ENCODE measurements at places on chromosomes 6 and 20. TPM values are rescaled to one million over a fixed set of nuclear protein-coding genes. Genes with fewer than 3 reads are reported as not detected.
A peak's percentile ranks its signal among the peaks of the same experiment; 100 is the strongest.

RHAG gene
- total RNA-seq, result not detected

TMEM63B gene
- total RNA-seq, result 44.7 TPM

- no peak overlapping the region for H3K27ac ChIP-seq
- no peak overlapping the region for H3K4me3 ChIP-seq
- no peaks in the 10 kb centered on the region for H3K4me1 ChIP-seq
- H3K36me3 ChIP-seq, result peaks cover 23% of the 10 kb centered on the region
- H3K27me3 ChIP-seq, result no peaks in the 10 kb centered on the region
Observed at GRCh38 chr20:3563133-3563532, 92.3 kb downstream of the ATRN start.

FLRT3 gene
- 98.6 TPM for total RNA-seq

DNA sequence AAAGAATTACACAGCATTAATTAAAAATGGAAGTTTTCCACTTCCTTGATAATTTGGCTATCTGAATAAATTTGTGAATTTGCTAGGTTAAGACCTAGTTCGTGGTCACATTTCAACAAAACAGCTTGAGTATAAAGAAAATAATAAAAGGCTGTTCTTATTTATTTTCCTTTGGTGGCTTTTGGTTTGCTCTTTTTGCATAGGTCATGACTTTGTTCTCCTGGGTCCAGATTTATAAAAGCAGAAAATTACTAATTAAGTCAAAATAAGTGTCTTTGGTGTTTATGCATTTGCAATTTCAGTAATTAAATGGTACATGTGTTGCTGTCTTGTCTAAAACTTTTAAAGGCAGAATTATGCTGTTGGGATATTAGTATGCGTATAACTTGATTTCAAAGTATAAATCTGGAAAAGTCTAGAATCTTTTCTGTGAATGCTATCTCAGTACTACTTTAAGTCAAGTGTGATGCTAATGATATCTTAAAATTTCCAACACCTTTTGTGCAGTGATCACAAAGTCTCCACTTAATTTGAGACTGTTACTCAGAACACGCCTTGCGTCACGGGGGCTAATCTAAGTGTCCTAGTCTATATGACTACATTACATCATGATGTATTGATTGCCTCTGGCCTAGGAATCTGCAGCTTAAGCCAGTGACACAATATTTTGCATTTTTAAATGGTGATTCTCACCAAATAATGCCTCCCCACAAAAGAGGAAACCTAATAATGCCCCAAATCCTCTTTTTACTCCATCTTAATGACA, 41.0 kb downstream of the GNAS start:
- peak overlapping the region; percentile 79 for H3K27ac ChIP-seq
- peak overlapping the region; percentile 93 for H3K4me3 ChIP-seq
- peaks cover 55% of the 10 kb centered on the region for H3K4me1 ChIP-seq
- H3K27me3 ChIP-seq, result no peaks in the 10 kb centered on the region

AAR2 gene
- 30.6 TPM for total RNA-seq
